Left lung (tissue), 14 donors: ENCODE measurements at places on chromosomes 2 and 18. TPM values are rescaled to one million over a fixed set of nuclear protein-coding genes. Genes with fewer than 3 reads are reported as not detected.
A peak's percentile ranks its signal among the peaks of the same experiment; 100 is the strongest.

- H3K27ac ChIP-seq, result no peak overlapping the region
- DNase-seq, result no peak
- no peaks in the 10 kb centered on the region for H3K27me3 ChIP-seq
- H3K36me3 ChIP-seq, result no peaks in the 10 kb centered on the region
These were observed 84.8 kb upstream of the POU3F3 start for GRCh38 chr2:104769096-104769495.

GRCh38 chr2:176435729-176436128 is 166.5 kb downstream of the MTX2 start:
- no peaks in the 10 kb centered on the region for H3K27me3 ChIP-seq
- no peaks in the 10 kb centered on the region for H3K4me1 ChIP-seq
- no peaks in the 10 kb centered on the region for H3K36me3 ChIP-seq
- H3K4me3 ChIP-seq, result no peak overlapping the region

Gene ACTG2
- 156 TPM for total RNA-seq

Gene KCNS3
- 23.0 TPM for total RNA-seq

- no peaks in the 10 kb centered on the region for H3K36me3 ChIP-seq
- H3K27me3 ChIP-seq, result no peaks in the 10 kb centered on the region
- H3K4me3 ChIP-seq, result no peak overlapping the region
- no peak for DNase-seq
- H3K27ac ChIP-seq, result no peak overlapping the region
These were observed 130.9 kb upstream of the SMAD7 start for GRCh38 chr18:49081511-49082155.

DNA sequence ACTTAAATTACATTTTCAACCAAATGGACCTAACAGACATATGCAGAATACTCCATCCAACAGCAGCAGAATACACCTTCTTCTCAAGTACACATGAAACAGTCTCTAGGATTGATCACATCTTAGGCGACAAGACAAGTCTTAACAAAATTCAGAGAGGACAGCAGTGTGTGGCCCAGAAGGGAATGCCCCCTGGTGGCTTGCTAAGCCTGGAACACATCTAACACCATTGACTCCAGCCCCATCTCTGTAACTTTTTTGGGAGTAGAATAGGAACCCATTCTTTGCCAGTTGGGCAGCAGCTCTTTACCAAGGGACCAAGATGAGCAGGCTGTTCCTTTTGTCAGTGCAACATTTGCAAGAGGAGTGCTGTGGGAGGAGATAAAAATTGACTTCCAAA is 249.9 kb downstream of the PLCL1 start:
- H3K4me3 ChIP-seq, result no peak overlapping the region
- H3K4me1 ChIP-seq, result no peaks in the 10 kb centered on the region
- H3K27me3 ChIP-seq, result no peaks in the 10 kb centered on the region

GRCh38 chr18:49243391-49243790 is 217.1 kb downstream of the DYM start:
- peaks cover 14% of the 10 kb centered on the region for H3K36me3 ChIP-seq
- H3K27me3 ChIP-seq, result no peaks in the 10 kb centered on the region
- H3K27ac ChIP-seq, result no peak overlapping the region
- no peak for DNase-seq
- H3K4me1 ChIP-seq, result peaks cover 9% of the 10 kb centered on the region
- no peak overlapping the region for H3K4me3 ChIP-seq

- peak; percentile 30 for DNase-seq
- H3K27ac ChIP-seq, result no peak overlapping the region
- peaks cover 85% of the 10 kb centered on the region for H3K36me3 ChIP-seq
- peaks cover 2% of the 10 kb centered on the region for H3K4me1 ChIP-seq
These were observed 54.8 kb downstream of the ADI1 start for GRCh38 chr2:3464401-3465005.

Gene CPS1
- total RNA-seq, result 7.8 TPM

DNA sequence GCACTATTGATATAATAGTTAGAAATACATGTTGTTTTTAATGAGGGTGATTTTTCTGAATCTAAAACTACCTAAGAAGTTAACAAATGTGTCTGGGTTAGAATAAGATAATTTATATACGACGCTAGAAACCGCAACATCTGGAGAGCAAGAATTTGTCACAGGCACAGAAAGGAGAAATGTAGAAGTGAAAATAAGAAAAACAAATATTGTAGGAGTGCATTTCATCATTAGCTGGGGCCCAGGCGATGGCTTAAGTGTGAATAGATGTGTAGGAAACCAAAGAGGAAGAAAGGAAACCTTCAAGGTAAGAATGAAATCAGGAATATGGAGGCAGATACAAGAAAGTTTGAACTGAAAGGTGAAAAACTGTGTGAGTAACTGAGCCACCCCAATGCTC is 90.3 kb downstream of the LRP2 start:
- no peaks in the 10 kb centered on the region for H3K36me3 ChIP-seq
- no peak overlapping the region for H3K4me3 ChIP-seq
- no peak for DNase-seq
- H3K27me3 ChIP-seq, result no peaks in the 10 kb centered on the region
- H3K4me1 ChIP-seq, result no peaks in the 10 kb centered on the region

- no peak for DNase-seq
- H3K4me1 ChIP-seq, result no peaks in the 10 kb centered on the region
- H3K27me3 ChIP-seq, result no peaks in the 10 kb centered on the region
These were observed 187.6 kb downstream of the ASB1 start for GRCh38 chr2:238614376-238614775.

- DNase-seq, result no peak
- H3K36me3 ChIP-seq, result no peaks in the 10 kb centered on the region
- no peak overlapping the region for H3K4me3 ChIP-seq
- H3K27me3 ChIP-seq, result no peaks in the 10 kb centered on the region
- H3K27ac ChIP-seq, result no peak overlapping the region
These were observed 48.2 kb downstream of the AGAP1 start for GRCh38 chr2:235541838-235542549.

DNA sequence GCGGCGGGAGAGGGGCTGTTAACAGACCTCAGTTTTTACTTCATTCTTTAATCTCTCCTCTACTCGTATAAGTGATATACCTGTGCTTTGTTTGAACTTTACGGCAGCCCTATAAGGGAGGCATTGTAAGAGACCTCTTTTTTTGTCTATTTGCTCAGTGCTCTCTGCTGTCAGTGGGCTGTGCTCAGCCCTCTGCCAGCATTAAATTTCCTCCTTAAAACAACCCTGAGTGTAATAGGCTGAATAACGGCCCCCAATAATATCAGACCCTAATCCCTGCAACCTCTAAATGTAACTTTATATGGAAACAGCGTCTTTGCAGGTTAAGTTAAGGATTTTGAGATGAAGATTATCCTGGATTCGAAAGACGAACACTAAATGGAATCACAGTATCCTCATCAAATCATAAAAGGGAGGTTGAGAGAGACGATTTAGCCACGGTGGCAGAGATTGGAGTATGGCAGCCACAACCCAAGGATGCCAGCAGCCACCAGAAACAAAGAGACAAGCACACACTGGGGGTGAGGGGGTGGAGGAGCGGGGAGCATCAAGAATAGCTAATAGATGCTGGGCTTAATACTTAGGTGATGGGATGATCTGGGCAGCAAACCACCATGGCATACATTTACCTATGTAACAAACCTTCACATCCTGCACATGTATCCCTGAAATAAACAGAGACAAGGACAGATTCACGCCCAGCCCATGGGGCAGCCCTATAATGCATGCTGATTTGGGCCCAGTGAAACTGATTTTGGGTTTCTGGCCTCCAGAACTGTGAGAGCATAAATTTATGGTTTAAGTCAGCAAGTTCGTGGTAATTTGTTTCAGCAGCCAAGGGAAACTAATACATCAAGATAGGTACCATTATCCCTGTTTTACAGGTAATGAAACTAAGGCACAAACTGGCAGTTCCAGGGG is 894 bp upstream of the FARSB start:
- peak overlapping the region; percentile 91 for H3K27ac ChIP-seq
- H3K27me3 ChIP-seq, result no peaks in the 10 kb centered on the region
- DNase-seq, result no peak
- peak overlapping the region; percentile 84 for H3K4me3 ChIP-seq
